ENCODE measurements at places on chromosomes 5 and 9. TPM values are rescaled to one million over a fixed set of nuclear protein-coding genes. Genes with fewer than 3 reads are reported as not detected.

The SLC36A3 gene
- total RNA-seq: not detected

The CNTNAP3 gene
- total RNA-seq: 8.0 TPM

The GADD45G gene
- 0.31 TPM for total RNA-seq

The SHOC1 gene
- not detected for total RNA-seq

The SARDH gene
- 0.07 TPM for total RNA-seq

The PCDHGC5 gene
- total RNA-seq: not detected

The SLC25A2 gene
- total RNA-seq: not detected

The LCP2 gene
- not detected for total RNA-seq

The TMC1 gene
- 0.02 TPM for total RNA-seq

The KIF27 gene
- total RNA-seq: 1.1 TPM

The DNAI1 gene
- 0.18 TPM for total RNA-seq

The PCDHA7 gene
- 0.12 TPM for total RNA-seq
